ENCODE measurements at places on chromosomes 13 and 19.

DNA sequence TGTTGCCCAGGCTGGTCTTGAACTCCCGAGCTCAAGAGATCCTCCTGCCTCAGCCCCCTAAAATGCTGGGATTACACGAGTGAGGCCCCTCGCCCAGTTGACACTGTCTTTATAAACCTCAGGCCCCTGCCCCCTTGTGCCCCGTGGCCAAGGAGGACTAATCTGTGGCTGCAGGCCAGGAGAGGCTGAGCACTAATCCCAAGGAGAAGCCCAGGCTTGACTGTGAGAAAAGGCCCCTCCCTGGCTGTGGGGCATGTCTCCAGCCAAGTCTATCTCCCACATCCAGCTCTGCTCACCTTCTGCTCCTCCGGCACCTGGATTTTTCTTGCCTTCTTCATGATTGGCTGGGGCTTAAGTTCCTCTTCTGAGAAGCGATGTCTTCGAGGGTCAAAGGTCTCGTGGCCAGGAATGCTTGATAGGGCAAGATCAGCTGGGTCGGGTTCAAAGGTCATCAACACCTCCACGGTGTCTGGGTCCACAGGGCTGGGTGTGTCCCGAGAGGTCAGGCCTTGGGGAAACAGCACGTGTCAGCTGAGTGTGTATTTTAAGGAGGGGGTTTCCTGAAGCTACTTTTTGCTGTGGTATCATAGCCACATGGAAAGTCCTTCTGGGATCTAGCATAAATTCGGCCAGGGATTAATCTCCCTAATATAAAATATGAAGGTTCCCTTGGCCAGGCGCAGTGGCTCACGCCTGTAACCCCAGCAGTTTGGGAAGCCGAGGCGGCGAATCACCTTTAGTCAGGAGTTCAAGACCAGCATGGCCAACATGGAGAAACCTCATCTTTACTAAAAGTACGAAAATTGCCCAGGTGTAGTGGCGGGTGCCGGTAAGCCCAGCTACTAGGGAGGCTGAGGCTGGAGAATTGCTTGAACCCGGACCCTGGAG lies 3.8 kb downstream of the DBP start:
- H3K27ac ChIP-seq = peak overlapping the region; percentile 95
- peaks cover 41% of the 10 kb centered on the region for H3K4me1 ChIP-seq
- H3K4me3 ChIP-seq = no peak overlapping the region
- peaks cover 7% of the 10 kb centered on the region for H3K36me3 ChIP-seq

GRCh38 chr19:17888260-17888659 lies 16.5 kb downstream of the SLC5A5 start:
- no peak overlapping the region for H3K27ac ChIP-seq
- no peaks in the 10 kb centered on the region for H3K4me1 ChIP-seq
- no peaks in the 10 kb centered on the region for H3K27me3 ChIP-seq
- H3K36me3 ChIP-seq = no peaks in the 10 kb centered on the region

- DNase-seq = no peak
- H3K27me3 ChIP-seq = no peaks in the 10 kb centered on the region
- no peaks in the 10 kb centered on the region for H3K4me1 ChIP-seq
- H3K27ac ChIP-seq = no peak overlapping the region
- H3K36me3 ChIP-seq = no peaks in the 10 kb centered on the region
- H3K4me3 ChIP-seq = no peak overlapping the region
Observed at GRCh38 chr13:91017031-91017668, 330.3 kb upstream of the MIR17HG start.

DNA sequence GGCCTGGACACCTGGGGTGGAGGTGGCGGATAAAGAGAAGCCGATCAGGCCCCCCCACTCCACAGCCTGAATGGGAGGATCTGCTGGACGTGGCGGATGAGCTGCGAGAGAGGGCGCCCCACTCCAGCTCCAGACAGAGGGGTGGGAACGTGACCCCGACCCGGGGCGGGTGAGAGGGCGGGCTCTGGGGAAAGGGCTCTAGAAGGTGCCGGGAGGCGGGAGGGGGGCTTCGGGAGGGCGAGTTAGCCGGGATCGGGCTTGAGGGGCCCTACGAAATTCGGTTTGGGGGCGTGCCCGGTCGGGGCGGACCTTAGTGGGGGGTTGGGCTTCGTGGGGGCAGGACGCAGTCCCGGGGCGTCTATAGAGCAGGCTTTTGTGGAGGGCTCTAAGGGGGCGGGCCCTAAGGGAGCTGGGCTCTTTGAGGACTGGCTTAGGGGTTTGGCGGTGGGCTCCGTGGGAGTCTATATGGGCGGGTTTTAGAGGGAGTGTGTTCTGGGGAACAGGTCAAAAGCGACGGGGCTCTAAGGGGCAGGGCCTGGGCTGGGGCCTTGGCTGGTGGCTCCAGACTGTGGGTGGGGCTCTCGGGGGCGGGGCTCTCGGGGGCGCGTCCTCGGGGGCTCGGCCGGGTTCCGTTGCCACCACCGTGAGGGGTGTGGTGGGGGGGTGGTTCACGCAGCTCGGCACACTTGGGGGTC lies 4.1 kb upstream of the NANOS3 start:
- no peaks in the 10 kb centered on the region for H3K4me1 ChIP-seq
- no peaks in the 10 kb centered on the region for H3K27me3 ChIP-seq
- no peaks in the 10 kb centered on the region for H3K36me3 ChIP-seq
- no peak overlapping the region for H3K27ac ChIP-seq
- DNase-seq = no peak
- H3K4me3 ChIP-seq = no peak overlapping the region

- no peak within 1 kb of the TSS for H3K4me3 ChIP-seq
- no peak within 1 kb of the TSS for H3K27ac ChIP-seq
- H3K4me1 ChIP-seq = no peaks in the 10 kb centered on the region
Observed at GRCh38 chr19:50649433-50650391, at the start of gene C19orf81. C19orf81 (plus strand) TSS chr19:50649445; CDS start chr19:50649445, 0 bp downstream.

DNA sequence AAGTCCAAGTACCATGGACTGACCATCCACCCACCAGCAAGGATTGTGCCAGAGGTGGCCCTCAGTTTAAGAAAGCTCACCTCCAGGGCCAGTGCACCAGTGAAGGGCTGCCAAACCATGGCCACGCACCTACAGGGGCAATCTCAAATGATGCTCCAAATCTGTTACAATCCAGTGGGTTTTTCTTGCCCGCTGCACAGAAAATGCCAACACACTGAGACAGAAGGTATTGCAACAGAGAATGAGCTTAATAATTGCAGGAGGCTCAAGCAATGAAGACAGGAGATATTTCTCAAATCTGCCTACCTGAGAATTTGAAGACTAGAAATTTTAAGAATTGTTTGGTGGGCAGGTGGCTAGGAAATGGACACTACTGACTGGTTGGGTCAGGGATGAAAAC lies 22.0 kb downstream of the CEACAM7 start:
- no peak overlapping the region for H3K27ac ChIP-seq
- H3K36me3 ChIP-seq = no peaks in the 10 kb centered on the region
- no peaks in the 10 kb centered on the region for H3K4me1 ChIP-seq
- no peak for DNase-seq
- no peak overlapping the region for H3K4me3 ChIP-seq
- peaks cover 4% of the 10 kb centered on the region for H3K27me3 ChIP-seq

- H3K4me1 ChIP-seq = no peaks in the 10 kb centered on the region
- no peak for DNase-seq
- no peak overlapping the region for H3K27ac ChIP-seq
- H3K4me3 ChIP-seq = no peak overlapping the region
- H3K36me3 ChIP-seq = no peaks in the 10 kb centered on the region
- no peaks in the 10 kb centered on the region for H3K27me3 ChIP-seq
Observed at GRCh38 chr13:62129000-62129551, 713.4 kb upstream of the PCDH20 start.

GRCh38 chr13:33846303-33847062 lies 28.5 kb downstream of the RFC3 start:
- no peaks in the 10 kb centered on the region for H3K36me3 ChIP-seq
- no peaks in the 10 kb centered on the region for H3K27me3 ChIP-seq
- H3K27ac ChIP-seq = no peak overlapping the region
- no peaks in the 10 kb centered on the region for H3K4me1 ChIP-seq
- DNase-seq = no peak
- H3K4me3 ChIP-seq = no peak overlapping the region

DNA sequence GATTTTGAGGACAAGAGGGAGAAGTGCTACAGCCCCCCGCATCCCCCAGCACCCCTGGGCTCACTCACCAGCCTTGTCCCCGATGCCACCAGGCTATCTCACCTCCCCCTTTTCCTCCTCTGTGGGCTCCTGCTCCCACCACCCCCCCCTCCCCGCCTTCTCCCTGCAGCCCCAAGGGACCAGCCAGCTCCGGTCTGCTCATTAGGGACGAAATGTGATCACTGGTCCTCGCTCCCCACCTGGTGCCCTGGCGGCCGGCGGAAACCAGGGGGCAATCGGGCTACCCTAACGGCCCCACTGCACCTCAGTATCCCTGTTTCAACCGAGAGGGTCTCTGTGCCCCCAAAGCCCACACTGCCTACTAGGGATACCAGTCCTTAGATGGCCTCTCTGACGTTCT lies 2.7 kb downstream of the GPR4 start:
- peaks cover 11% of the 10 kb centered on the region for H3K27me3 ChIP-seq
- H3K4me3 ChIP-seq = no peak overlapping the region
- no peak for DNase-seq
- no peaks in the 10 kb centered on the region for H3K36me3 ChIP-seq
- H3K27ac ChIP-seq = no peak overlapping the region
- peaks cover 16% of the 10 kb centered on the region for H3K4me1 ChIP-seq

DNA sequence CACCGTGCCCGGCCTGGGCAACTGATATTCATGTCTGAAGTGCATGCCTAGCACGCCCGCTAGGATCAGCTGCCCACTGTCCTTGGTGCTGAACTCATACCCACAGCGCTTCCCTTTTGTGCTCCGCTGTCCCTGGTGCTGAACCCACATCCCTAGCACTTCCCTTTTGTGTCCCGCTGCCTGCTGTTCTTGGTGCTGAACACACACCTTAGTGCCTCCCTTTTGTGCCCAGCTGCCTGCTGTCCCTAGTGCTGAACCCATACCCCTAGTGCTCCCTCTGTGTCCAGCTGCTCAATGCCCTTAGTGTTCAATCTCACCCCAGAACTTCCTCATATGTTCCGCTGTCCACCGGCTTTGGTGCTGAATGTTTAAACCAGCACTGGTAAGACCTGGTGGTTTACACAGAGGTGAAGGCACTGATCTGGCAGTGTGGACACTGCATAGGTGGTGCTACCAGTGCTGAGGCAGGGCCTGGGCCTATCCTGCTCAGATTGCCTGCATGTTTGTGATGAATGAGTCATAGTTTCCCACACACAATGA lies 26.3 kb upstream of the SIGLEC11 start:
- H3K4me3 ChIP-seq = no peak overlapping the region
- peak; percentile 95 for DNase-seq
- peaks cover 8% of the 10 kb centered on the region for H3K4me1 ChIP-seq
- no peak overlapping the region for H3K27ac ChIP-seq
- H3K36me3 ChIP-seq = peaks cover 63% of the 10 kb centered on the region

DNA sequence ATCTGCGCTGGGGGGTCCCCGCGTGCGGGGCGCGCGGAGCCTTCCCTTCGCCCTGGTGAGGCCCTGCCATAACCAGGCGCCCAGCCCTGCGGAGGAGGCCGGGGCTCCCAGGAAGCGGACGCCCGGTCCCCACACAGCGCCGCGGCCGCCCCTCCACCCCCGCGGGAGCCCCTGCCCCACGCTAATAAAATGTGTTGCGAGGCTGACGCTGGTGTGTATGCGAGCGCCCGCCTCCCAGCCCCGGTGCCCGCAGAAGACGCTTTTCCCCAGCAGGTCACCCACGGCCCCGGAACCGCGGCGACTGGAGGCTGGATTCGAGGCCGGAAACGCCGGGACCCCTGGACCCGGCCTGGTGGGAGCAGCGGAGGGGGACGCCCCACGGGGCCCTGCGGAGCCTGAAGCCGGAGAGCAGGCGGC lies 12.1 kb upstream of the CDC34 start:
- DNase-seq = no peak
- no peaks in the 10 kb centered on the region for H3K27me3 ChIP-seq
- no peaks in the 10 kb centered on the region for H3K4me1 ChIP-seq
- no peak overlapping the region for H3K27ac ChIP-seq

GRCh38 chr13:107043021-107043956 lies 475.4 kb upstream of the ARGLU1 start:
- no peak overlapping the region for H3K4me3 ChIP-seq
- DNase-seq = no peak
- no peaks in the 10 kb centered on the region for H3K27me3 ChIP-seq
- H3K27ac ChIP-seq = no peak overlapping the region
- H3K36me3 ChIP-seq = no peaks in the 10 kb centered on the region

GRCh38 chr13:26899202-26899601 lies 138.6 kb upstream of the GPR12 start:
- no peak overlapping the region for H3K27ac ChIP-seq
- H3K27me3 ChIP-seq = no peaks in the 10 kb centered on the region
- no peaks in the 10 kb centered on the region for H3K36me3 ChIP-seq
- no peak overlapping the region for H3K4me3 ChIP-seq
- DNase-seq = no peak
- no peaks in the 10 kb centered on the region for H3K4me1 ChIP-seq

- H3K4me1 ChIP-seq = peaks cover 24% of the 10 kb centered on the region
- peak overlapping the region; percentile 70 for H3K4me3 ChIP-seq
- H3K27ac ChIP-seq = peak overlapping the region; percentile 73
- peak; percentile 91 for DNase-seq
Observed at GRCh38 chr13:26186118-26186870, 35.8 kb downstream of the RNF6 start.

DNA sequence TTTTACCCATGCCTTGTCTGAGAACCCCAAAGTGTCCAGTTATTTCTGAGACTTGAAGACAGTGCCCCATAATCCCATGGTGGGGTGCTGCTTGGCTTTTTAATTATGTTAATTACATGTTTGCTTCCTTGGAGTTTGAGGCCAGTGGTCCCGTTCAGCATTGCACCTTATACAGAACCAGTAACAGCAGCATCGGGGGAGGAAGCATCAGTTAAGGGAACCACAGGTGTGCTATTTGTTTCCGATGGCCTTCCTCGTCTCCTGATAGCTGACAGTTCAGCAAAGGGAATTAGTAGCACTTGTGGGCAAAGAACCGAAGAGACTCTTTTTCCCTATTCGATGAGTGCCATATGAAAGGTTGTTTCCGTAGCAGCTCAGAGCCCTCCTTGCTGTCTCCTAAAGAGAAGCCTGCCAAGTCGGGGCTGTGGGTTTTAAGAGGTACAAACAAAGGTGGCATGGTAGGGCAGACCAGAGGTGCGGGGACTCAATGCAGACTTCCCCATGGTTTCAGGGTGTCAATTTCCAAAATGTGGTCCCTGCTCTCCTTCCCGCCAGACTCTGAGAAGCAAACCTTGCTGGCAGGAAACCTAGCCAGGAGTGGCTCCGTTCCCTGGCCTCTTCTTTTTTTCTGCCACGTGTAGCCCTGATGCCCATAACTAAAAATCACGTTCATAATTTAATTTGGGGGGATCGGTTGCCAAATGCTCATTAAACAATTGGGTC lies 225.2 kb upstream of the TSHZ3 start:
- H3K27me3 ChIP-seq = peaks cover 9% of the 10 kb centered on the region
- no peak overlapping the region for H3K27ac ChIP-seq
- no peaks in the 10 kb centered on the region for H3K4me1 ChIP-seq
- H3K36me3 ChIP-seq = no peaks in the 10 kb centered on the region
- DNase-seq = no peak
- no peak overlapping the region for H3K4me3 ChIP-seq

- no peak for DNase-seq
- H3K4me1 ChIP-seq = no peaks in the 10 kb centered on the region
- H3K4me3 ChIP-seq = no peak overlapping the region
- H3K36me3 ChIP-seq = no peaks in the 10 kb centered on the region
- peaks cover 3% of the 10 kb centered on the region for H3K27me3 ChIP-seq
- H3K27ac ChIP-seq = no peak overlapping the region
Observed at GRCh38 chr13:28049880-28050875, 50.2 kb downstream of the FLT3 start.

GRCh38 chr19:50750010-50750409 lies 20.3 kb upstream of the GPR32 start:
- H3K27me3 ChIP-seq = no peaks in the 10 kb centered on the region
- no peaks in the 10 kb centered on the region for H3K4me1 ChIP-seq
- H3K27ac ChIP-seq = no peak overlapping the region
- DNase-seq = no peak

Measured in adrenal gland (tissue), 19 donors.